Globus pallidus (tissue), 1 donor: ENCODE measurements at places on chromosomes 13 and 19.

- DNase-seq: no peak
Measured at GRCh38 chr19:4077007-4077374, 10.3 kb upstream of the ZBTB7A start.

DNA sequence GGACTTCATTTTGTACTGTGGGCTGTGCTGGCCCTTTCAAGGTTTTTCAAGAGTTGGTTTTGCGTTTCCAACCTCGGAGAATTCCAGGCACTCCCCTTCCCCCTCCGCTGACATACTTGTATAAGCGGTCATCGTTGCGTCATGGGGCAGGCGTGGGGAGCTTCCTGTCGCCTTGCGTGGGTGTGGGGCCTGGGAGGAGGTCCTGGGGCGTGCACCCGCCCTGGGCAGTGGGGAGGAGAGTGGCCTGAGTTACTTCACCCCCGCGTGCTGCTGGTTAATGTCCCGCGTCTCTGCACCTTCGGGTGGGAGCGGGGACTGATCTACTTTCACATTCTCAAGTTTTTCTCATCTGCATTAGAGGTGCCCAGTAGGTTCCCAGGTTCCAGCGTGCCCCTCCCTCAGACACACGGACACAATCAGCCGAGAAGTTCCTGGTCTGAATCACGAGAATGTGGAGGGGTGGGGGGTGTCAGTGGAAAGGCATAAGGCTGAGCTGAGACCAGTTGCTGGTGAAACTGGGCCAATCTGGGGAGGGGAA lies 4.1 kb downstream of the IER2 start:
- DNase-seq: peak; percentile 56

DNA sequence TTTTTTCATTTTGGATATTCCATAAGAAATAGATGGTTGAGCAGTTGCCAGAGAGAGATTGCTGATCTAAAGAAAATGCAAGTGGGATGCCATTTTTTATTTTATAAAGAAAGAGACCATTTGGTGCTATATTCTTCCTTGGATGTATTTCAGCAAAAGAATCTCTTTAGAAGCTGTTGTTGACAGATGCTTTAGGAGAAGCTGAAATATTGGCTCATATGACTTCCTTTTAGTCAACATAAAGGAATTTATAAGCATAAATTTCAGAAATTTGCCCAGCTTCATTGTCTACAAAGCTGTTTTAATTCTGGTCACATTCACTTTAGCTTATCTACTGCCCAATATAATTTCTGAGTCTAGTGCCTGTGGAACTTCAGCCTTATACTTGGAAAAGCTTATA lies 36.9 kb downstream of the POLR1D start:
- no peak for DNase-seq

DNA sequence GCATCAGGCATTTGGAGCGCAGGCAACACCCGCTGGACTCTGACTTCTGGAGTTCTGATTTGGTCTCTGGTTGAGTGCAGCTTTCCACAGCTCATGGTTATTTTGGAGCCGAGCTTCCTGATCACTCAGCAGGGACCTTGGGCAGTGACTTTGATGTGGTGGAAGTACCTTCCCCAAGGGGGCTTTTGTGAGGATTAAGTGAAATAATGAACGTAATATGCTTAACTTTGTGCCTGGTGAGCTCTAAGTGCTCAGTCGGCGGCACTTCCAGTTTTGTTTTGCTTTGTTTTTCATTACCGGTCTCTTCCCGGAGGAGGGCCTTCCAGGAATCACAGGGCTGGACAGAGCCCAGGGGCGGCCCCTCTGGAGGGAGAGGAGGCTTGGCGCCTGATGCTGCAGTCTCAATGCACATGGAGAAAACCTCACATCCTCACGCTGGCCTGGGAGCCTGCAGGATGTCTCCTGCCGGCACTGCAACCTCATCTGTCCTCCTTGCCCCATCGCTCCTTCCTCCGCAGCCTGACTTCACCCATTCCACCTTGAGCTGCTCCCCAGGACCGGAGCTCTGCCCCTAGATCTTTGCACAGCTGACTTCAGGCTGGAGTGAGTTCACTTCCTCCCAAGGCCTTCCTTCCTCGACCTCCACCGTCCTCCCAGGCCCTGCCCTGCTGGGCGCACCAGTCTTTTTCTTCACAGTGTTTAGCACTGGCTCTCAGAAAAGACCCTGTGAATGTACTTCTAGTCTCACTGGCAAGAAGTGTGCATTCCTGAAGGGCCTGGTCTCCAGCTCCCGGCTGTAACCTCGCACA lies 1.5 kb downstream of the PLEKHF1 start:
- peak; percentile 47 for DNase-seq

DNA sequence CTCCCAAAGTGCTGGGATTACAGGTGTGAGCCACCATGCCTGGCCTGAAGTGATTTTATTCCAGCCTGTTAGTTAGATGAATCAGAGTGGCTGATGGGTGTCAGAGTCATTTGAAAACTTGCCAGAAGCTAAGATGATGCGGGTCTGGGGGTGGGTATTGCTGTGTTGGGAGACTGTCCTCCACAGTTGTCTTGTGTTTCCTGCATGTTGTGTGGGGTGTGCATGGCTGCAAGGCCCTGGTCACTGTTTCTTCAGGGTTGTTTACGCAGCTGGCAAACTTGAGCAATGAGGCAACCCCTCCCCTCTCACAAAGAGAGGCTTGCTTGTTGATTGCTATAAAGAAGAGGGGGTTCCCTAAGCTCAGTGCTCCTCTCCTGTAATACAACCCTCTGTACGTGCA lies 71.8 kb downstream of the TRPM4 start:
- DNase-seq: no peak

- DNase-seq: no peak
Measured at GRCh38 chr19:35741203-35741515, 1.1 kb downstream of the IGFLR1 start.

DNA sequence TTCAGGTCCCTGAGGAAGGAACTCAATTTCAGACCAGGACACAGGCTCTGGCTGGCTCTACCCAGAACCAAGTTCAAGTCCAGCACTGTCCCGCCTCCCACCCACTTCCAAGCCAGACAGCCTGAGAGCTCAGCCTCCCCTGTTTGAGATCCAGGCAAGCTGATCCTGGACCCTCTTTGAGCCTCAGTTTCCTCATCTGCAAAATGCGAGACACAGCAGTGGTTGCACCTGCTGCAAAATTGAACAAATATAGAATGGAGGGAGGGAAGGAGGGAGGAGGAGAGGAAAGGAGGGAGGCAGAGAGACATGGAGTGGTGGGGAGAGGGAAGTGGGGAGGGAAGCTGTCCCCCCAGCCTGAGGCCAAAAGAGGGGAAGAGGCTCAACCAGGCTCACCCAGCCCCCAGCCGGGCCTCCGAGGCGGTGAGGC lies 751 bp downstream of the TMEM221 start:
- DNase-seq: no peak

DNA sequence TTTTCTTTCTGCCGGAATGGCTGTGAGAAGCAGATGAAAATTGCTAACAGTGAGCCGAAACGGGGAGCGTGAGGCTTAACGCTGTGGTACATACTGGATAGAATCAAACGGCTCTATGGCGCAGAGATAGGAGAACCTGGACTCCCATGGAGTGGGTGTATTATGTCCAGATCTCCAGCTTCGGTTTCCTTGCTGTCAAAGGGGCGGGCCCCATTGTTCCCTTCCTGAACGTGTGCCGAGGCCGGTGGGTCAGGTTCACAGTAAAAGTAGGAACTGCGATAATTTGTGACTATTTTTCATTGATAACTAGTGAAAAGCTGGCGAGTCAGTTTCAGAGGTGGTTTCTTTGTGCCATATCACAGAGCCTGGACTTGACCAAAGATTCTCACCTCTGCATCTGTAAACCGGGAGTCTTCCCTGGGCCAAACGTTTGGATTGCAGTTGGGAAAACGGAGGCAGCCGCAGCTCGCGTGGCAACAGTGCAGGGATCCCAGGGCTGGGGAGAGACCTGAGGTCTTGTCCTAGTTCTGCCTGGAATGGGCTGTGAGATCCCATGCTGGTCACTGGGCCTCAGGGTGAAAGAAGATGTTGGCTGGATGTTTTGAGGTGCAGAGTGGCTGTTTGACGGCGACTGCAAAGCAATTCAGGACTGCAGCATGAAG lies 752 bp downstream of the RPL18A start:
- no peak for DNase-seq

GRCh38 chr13:51534041-51534817 lies 50.0 kb upstream of the WDFY2 start:
- DNase-seq: peak; percentile 73

- DNase-seq: no peak
Measured at GRCh38 chr13:102726430-102726829, 31.6 kb upstream of the METTL21C start.

DNA sequence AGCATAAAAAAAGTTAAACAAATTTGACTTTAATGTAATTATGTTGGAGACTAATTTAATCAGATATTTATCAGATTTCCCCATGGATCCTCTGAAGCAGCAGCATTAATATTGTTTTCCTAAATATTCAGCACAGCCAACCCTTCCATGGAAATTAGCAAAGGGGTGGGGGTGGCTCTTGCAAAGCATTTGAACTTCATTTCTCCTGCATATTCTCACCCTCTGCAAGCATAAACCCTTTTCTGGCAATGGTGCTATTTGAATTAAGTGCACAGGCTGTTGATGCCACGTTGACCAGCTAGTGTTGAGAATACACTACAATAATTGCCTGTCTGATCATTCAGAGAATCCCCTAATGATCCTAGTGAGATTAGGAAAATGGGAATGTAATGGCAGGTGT lies 488.1 kb upstream of the KLF12 start:
- no peak for DNase-seq

DNA sequence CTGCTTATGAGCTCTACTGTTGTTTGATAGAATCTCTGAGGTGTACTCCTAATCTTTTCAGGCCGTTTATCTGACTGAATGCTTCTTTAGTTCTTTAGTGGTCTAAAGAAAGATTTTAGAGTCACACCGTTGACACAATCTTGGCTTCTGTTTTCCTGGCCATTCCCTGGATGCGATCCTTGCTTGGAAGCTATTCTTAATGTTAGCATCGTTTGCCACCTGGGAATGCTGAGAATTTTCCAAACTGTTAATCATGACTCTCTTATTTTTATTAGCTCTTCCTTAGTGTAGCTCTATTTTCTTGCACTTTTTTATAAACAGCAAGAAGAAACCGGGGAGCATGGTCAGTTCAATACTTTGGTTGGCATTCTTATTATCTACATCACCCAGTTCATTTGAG lies 281.0 kb upstream of the PCDH20 start:
- no peak for DNase-seq

DNA sequence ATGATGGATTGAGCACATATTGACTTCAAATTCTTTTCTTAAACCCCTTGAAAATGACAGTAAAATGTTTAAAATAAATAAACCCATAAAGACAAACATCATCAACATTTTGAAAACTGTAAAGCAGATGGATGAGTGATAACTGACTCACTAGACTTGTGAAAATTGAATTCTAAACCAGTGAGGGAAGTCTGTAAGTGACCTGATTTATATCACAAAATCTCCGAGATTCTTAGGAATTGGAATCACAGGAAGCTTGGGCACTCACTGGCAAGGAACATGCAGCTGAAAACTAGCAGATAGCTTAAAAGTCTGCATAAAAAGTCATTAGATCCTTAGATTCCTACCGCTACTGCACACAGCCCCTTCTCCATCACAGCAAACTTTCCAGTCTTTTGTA lies 51.3 kb upstream of the TSC22D1 start:
- DNase-seq: no peak

DNA sequence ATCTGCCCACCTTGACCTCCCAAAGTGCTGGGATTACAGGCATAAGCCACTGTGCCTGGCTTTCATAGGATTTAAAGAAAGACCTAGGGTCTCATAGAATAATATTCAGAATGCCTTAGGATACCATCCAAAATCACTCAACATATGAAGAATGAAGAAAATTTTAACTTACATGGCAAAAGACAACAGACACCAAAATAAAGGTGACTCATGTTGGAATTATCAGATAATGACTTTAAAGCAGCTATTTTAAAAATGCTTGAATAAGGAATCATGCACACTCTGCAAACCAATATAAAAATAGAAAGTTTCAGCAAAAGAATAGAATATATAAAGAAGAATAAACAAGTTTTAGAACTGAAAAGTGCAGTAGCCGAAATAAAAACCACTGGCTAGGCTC lies 29.3 kb downstream of the ZNF566 start:
- no peak for DNase-seq

DNA sequence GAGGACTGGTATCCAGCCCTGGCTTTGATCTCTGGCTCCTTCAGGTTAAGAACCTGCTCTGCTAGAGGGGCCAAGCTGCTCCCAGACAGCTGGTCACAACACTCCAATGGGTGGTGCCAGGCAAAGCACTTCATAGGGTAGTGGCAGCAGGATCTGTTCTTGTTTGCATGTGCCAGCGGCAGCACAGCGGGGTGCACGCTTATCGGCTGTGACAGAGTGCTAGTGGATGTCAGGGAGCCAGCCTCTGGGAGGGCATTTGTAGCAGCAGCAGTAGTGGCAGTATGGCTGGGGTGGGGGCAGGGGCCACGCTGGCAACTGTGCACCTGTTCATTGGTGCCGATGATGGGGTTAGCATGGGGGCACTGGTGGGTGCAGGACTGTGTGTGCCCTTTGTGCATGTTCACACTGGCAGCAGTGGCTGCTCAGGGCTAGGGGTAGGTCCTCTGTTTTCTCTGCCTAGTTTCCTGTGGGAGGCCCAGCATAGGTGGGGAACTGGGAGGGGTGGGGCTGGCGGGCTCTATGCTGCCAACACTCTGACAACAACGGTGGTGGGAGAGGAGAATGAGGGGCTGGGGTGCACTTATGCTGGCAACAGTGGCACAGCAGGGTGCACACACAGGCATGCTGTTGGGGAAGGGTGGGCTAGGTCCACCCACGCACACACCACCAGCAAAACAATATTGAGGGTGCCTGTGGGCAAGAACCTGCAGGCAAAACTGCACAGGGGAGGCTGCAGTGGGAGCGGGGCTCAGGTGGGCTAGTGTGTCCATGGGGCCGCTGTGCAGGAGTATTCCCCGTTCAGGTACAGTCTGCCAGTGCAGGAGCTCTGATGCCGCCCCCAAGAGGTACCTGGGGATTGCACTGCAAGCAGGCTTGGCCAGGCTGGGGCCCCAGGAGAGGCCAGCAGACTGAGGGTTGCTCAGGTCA lies 19.3 kb downstream of the AP1M1 start:
- no peak for DNase-seq

DNA sequence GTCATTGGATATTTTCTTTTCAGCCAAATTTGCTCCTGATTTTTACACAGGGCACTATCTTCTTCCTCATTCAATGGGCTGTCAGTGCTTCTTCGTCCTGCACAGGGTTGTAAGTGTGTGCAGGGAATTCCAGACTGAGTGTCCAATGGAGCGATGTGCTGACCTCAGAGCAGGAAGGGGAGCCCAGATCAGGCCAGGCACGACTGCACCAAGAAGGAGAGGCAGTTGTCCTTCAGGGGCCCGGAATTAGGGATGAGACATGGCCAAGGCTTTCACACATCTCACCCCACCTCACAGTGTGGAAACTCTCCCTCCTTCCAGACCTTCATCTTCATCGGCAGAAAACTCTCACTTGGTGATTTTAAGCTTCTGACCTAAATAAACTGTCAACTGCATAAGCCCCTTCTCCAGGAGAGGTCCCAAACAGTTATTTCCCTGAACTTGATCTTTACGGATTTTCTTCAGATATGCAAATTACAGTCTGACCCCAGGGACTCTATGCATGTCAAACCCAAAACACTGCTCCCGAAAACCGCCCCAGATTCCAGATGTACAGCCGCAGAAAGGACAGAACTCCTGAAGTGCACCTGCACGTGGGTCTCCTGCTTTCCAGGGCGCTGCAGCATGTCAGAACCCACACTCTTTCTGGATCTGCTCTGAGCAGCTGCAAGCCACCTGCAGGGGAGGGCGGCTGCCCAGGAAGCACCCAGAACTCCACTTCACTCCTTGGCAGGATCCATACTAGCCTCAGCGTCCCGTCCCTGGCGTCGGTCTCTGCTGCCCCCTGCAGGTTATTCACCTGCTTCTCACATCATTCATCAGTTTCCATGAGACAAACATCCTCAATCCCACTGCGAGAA lies 625 bp upstream of the ZNF20 start:
- peak; percentile 86 for DNase-seq

- no peak for DNase-seq
Measured at GRCh38 chr13:88000787-88001186, 329.6 kb downstream of the SLITRK5 start.
